Mesothelial cell of epicardium (in vitro differentiated cells): ENCODE measurements at places on chromosomes 13 and 19. TPM values are rescaled to one million over a fixed set of nuclear protein-coding genes. Genes with fewer than 3 reads are reported as not detected.

GRCh38 chr19:48418317-48419064 is 25.0 kb downstream of the GRIN2D start:
- no peaks in the 10 kb centered on the region for H3K27me3 ChIP-seq
- no peak for DNase-seq
- H3K36me3 ChIP-seq, result peaks cover 4% of the 10 kb centered on the region
- H3K4me3 ChIP-seq, result no peak overlapping the region
- peak overlapping the region; percentile 58 for H3K27ac ChIP-seq
- peaks cover 19% of the 10 kb centered on the region for H3K4me1 ChIP-seq

GRCh38 chr13:29543230-29544215 is 52.0 kb downstream of the SLC7A1 start:
- H3K36me3 ChIP-seq, result no peaks in the 10 kb centered on the region
- H3K4me3 ChIP-seq, result no peak overlapping the region

The KLK8 gene
- total RNA-seq, result 5.4 to 8.6 TPM (median 6.9 TPM) in 3 replicates

The NCAN gene
- 0.02 to 0.29 TPM (median 0.07 TPM) in 3 replicates for total RNA-seq

The PINLYP gene
- total RNA-seq, result 12.6 to 14.5 TPM (median 13.8 TPM) in 3 replicates

- H3K36me3 ChIP-seq, result no peaks in the 10 kb centered on the region
- H3K27ac ChIP-seq, result no peak overlapping the region
- no peak overlapping the region for H3K4me3 ChIP-seq
- DNase-seq, result no peak
- H3K27me3 ChIP-seq, result peaks cover 2% of the 10 kb centered on the region
- no peaks in the 10 kb centered on the region for H3K4me1 ChIP-seq
Observed at GRCh38 chr13:76189882-76190519, 553.9 kb downstream of the LMO7 start.

- H3K4me3 ChIP-seq, result no peak overlapping the region
- H3K36me3 ChIP-seq, result no peaks in the 10 kb centered on the region
- H3K27me3 ChIP-seq, result peaks cover 53% of the 10 kb centered on the region
- no peaks in the 10 kb centered on the region for H3K4me1 ChIP-seq
- no peak overlapping the region for H3K27ac ChIP-seq
Observed at GRCh38 chr19:29538651-29539050, 12.9 kb downstream of the VSTM2B start.

DNA sequence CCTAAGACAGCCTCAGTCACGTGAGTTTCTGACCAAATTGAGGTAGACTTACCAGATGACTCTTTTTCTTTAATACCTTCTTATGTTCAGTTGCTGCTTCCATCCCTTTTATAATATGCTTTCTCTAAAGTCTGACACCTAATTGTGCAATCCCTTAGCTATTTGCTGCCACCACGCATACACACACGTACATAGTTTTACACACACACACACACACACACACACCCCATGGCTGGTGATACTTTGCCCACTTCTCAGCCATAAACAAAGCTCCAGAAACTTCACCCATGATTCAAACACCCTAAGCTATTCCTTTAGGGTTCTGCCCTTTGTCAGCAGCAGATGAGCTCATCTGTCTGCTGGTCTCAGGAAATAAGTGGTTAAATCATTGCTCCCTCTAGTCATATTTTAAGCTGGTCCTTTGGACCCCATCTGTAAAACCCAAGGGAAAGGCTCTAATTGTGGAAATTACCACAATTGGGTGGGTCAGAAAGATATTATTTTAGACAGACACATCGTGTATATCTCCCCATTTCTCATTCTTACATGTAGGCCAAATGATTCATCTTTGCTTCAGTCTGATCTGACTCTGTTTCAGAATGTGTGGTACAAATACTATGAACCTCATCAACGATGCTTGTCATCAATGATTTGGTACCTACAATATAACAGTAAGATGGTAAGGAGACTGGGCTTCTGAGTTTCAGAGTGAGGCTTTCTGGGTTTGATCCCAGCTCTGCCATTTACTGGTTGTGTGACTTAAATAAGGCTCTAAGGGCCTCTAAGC is 69.2 kb downstream of the NALCN start:
- no peak for DNase-seq
- no peaks in the 10 kb centered on the region for H3K36me3 ChIP-seq
- H3K27me3 ChIP-seq, result peaks cover 2% of the 10 kb centered on the region

The GPR18 gene
- not detected in 3 replicates for total RNA-seq

DNA sequence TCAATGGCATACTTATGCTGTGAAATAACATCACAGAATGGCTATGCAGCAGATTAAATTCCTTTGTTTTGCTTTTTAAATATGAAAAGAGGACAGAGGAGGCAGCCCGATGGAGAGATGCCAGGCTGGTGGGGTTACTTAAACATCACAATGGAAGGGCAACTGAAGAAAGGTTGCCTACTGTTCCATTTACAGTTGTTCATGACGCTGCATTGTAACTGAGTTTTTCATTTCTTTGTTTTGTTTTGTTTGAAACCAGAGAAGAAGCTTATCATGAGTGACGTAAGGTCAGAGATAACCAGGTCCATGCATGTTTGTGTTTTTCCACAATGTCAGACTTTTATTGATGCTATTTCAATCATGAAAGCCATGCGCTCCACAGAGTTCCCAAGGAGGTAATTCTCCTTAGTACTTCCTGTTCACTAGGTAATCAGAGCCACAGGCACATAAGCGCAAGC is 273.8 kb downstream of the LHFPL6 start:
- no peak for DNase-seq
- H3K27ac ChIP-seq, result no peak overlapping the region
- peaks cover 3% of the 10 kb centered on the region for H3K36me3 ChIP-seq
- H3K4me1 ChIP-seq, result peaks cover 5% of the 10 kb centered on the region
- no peaks in the 10 kb centered on the region for H3K27me3 ChIP-seq

The ZNF570 gene
- 7.3 to 7.9 TPM (median 7.6 TPM) in 3 replicates for total RNA-seq

The GSX1 gene
- total RNA-seq, result not detected in 3 replicates

The ZNF44 gene
- total RNA-seq, result 12.6 to 15.3 TPM (median 13.5 TPM) in 3 replicates

The TTYH1 gene
- total RNA-seq, result 4.2 to 6.0 TPM (median 5.2 TPM) in 3 replicates

- H3K4me3 ChIP-seq, result no peak overlapping the region
- H3K36me3 ChIP-seq, result peaks cover 3% of the 10 kb centered on the region
- H3K4me1 ChIP-seq, result no peaks in the 10 kb centered on the region
- H3K27ac ChIP-seq, result no peak overlapping the region
Observed at GRCh38 chr13:80655778-80656511, 315.0 kb upstream of the SPRY2 start.
